ENCODE measurements at places on chromosomes 11 and 22.
A peak's percentile ranks its signal among the peaks of the same experiment; 100 is the strongest.

GRCh38 chr11:45450189-45450588, 164.0 kb upstream of the SYT13 start:
- DNase-seq, result no peak

GRCh38 chr11:68569357-68569756, 108.8 kb downstream of the PPP6R3 start:
- no peak for DNase-seq

DNA sequence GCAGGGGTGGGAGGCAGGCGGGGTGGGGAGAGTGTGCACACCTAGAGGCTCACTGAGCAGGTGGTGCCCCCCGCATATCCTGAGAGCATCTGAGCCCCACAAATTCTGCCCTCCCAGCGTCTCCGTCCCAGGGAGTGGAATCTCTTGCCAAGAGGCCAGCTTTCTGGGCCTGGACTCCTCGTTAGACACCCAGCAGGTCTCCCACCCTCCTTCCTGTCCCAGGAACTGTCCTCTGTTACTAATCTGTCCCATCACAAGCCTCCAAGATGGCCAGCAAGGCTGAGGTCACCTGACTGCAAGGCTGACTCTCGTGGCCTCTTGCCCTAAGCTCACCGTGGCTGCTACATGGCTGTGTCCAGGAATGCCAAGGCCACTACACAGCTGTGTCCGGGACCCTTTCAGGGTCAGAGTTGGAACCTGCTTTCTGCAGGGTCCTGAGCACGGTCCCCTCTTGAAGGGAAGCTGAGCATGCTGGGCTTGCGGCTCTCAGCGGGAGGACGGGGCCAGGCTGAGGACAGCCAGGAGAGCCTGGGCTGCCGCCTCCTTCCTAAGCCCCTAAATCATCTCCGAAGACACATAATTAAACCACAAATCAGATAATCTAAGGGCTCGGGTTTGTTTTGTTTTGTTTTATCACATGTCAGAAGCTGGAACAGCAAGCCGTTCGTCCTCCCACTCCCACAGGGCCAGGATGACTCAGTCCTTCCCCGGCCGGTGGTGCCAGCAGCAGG, 1327.3 kb downstream of the TBC1D22A start:
- no peak for DNase-seq

DNA sequence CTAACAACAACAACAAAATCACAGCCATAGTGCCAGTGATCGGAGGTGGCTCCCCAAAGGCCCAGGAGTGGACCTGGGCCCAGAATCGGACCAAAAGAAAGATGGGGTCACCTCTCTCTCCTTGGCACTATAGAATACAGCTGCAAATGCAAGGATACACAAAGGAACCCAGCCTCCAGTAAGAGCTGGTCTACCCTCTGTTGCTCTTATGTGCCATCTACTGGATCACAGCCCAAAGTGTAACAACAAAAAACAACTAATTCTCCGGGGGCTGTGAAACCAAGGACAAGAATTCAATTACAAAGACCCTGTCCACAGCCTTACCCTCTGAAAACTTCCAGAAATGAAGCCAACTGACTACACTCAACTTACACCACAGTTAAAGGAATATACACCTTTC, 21.6 kb downstream of the OR8G5 start:
- no peak for DNase-seq

DNA sequence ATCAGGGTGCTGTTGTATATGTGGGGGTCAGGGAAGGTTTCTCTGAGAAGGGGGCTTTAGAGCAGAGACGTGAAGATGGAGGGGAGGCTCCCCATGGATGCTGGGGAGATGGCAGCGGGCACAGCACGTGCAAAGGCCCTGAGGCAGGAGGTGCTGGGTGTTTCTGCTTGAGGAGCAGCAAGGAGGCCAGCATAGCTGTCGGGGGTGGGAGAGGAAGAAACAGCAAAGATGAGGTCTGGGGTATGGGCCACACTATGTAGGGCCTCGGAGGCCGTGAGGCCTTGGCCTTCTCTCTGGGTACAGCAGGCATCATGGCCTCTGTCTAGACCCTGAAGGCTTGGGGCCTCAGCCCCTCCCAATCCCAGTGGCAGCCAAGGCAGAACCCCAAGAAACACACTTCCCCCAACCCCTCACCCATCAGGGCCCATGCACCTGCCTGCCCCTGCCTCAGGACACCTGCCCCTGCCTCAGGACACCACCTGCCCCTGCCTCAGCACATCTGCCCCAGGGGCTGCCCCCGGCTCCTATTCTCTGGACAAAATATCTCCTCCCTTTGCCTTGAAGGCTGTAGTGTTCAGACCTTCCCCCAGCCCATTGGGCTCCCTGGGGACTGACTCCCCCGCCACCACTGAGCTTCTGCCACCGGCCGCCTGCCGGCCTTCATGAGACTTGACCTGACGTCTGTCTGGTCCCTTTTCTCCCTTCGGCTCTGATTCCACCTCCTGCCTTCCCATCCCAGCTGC, 6.2 kb downstream of the ALDH3B1 start:
- no peak for DNase-seq

GRCh38 chr11:129380413-129380812, 4.8 kb downstream of the BARX2 start:
- DNase-seq, result no peak

DNA sequence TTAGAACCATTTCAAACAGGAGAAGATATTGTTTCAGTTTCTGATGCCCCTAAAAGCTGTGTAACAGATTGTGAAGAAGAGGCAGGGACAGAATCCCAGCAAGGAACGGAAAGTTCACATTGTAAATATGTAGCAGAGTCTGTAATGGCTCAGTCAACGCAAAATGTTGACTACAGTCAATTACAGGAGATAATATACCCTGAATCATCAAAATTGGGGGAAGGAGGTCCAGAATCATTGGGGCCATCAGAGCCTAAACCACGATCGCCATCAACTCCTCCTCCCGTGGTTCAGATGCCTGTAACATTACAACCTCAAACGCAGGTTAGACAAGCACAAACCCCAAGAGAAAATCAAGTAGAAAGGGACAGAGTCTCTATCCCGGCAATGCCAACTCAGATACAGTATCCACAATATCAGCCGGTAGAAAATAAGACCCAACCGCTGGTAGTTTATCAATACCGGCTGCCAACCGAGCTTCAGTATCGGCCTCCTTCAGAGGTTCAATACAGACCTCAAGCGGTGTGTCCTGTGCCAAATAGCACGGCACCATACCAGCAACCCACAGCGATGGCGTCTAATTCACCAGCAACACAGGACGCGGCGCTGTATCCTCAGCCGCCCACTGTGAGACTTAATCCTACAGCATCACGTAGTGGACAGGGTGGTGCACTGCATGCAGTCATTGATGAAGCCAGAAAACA, 40.8 kb downstream of the IGLL1 start:
- peak; percentile 76 for DNase-seq

GRCh38 chr11:43164831-43165230, 147.0 kb upstream of the API5 start:
- no peak for DNase-seq

GRCh38 chr11:5550440-5551095, 2.2 kb upstream of the OR52H1 start:
- DNase-seq, result peak; percentile 70

DNA sequence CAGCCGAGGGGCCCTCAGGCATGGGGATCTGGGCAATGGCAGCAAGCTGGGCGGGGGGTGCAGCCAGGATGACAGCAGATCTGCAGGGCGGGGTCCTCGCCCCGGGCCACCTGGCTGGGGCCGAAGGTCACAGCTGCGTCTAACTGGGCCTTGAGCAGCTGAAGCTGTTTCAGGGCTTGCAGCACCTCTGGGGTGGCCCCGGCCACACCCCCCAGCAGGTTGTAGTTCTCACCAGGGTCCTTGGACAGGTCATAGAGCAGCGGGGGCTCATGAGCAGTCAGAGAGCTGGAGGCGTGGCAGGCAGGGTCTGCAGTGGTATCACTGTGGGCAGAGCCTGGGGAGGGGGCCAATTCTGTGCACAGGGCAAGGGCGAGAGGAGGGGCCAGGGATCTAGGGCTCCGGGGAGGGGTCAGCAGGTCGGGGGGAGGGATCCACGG, 2.8 kb downstream of the ARSA start:
- no peak for DNase-seq

GRCh38 chr11:16434036-16434435, 77.7 kb upstream of the SOX6 start:
- DNase-seq, result no peak

Measured in ACHN (cell line).